ENCODE measurements at places on chromosomes 2 and 18. TPM values are rescaled to one million over a fixed set of nuclear protein-coding genes. Genes with fewer than 3 reads are reported as not detected.

Gene OTOF
- total RNA-seq: not detected

Gene LIMS3
- total RNA-seq: 0.90 TPM

Gene PRKAG3
- total RNA-seq: not detected

Gene KCNE4
- 5.8 TPM for total RNA-seq

Gene VIT
- total RNA-seq: 3.5 TPM

Gene SPP2
- total RNA-seq: not detected

Gene C2orf81
- 1.9 TPM for total RNA-seq

Gene RAX
- total RNA-seq: not detected

Gene TAF4B
- total RNA-seq: 4.1 TPM

Gene SP140
- total RNA-seq: 4.9 TPM

Gene WNT6
- total RNA-seq: 0.41 TPM

Gene AMER3
- 0.16 TPM for total RNA-seq

Gene ABHD3
- 150 TPM for total RNA-seq

Gene HDAC4
- 147 TPM for total RNA-seq

Gene CPO
- 0.32 TPM for total RNA-seq

GRCh38 chr2:231189571-231190495 is 8.6 kb upstream of the ARMC9 start:
- no peak for DNase-seq

DNA sequence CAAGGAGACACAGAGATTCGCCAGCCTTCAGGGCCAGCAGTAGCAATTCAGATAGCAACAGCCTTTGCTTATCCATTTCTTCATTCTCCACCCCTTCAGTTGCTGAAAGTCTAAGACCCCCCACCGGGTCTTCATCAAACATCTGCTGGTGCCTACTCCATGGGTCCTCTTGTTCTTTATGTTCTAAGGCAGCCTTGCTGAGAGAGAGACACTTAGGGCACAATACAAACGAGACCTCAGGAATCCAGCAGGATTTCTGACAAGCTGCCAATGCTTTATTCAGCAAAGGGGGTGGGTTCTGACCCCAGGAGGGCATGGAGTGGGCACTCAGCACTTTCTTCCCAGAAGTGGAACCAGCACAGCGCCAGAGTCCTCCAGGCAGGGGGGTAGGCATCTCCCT is 36.2 kb upstream of the CNGA3 start:
- no peak for DNase-seq

- DNase-seq: peak; percentile 60
These were observed 1.2 kb upstream of the CABLES1 start for GRCh38 chr18:23133860-23134779.

GRCh38 chr2:2795438-2796091 is 464.5 kb upstream of the MYT1L start:
- DNase-seq: no peak

GRCh38 chr18:24659827-24660720 is 199.6 kb downstream of the HRH4 start:
- DNase-seq: peak; percentile 26

- peak; percentile 48 for DNase-seq
These were observed 134.0 kb downstream of the HDAC4 start for GRCh38 chr2:239266779-239267287.

DNA sequence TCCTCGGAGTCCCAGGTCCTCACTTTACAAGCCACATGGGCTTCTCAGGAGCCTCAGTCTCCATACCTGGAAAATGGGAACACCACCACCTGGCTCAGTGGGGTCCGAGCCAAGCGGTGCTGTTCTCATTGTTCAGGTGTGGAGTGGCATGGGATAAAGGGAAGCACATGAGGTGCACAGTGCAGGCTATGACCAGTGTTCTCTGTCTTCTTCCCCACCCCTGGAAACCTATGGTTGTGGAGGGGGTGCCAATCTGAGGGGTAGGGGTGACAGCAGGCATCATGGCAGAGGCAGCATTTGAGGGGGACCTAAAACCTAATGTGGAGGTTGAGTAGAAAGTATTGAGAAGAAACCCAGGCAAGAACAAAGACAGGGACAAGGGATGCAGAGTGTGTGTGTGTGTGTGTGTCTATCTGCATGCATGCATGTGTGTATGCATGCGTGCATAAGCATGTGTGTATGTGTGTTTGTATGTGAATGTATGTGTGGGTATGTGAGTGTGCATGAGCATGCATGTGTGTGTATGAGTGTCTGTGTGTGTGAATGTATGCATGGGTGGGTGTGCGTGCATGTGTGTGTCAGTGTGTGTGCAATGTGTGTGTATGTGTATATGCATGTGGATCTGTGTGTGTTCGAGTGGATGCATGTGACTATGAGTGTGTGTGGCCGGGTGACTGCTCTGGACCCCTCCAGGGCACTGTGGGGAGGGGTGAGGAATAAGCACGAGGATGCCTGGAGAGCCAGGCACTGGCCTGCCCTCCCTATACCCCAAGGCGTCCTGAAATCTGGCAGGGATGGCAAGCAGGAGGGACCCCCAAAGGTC is 4.0 kb downstream of the KIF1A start:
- no peak for DNase-seq

DNA sequence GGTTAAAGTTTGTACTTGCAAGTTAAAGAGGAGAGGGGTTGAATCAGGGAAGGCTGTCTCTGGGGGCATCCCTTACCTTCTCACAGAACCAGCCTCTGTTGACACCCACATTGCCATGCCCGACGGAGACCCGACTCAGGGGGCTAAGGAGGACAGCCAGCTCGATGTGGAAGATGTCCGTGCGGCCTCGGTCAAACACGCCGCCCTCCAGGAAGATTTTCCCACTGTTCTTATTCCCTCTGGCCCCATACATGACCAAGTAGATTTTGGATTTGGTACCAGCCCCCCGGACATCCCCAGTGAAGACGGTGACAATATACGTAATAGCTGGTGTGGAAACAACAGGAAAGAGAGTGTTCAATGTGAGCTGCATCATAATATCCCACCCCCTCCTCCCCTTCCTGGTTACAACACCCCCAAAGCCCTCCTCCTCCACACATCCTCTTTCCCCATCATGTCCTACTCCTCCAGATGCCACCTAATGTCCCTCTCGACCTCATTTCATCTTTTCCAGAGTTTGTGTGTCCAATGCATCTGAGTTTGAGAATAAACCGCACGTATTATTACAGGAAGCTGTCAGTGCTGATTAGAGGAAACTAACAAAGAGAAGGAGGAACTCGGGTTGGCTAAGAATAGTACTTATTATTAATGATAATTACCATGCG is 55.7 kb downstream of the LOXHD1 start:
- no peak for DNase-seq

DNA sequence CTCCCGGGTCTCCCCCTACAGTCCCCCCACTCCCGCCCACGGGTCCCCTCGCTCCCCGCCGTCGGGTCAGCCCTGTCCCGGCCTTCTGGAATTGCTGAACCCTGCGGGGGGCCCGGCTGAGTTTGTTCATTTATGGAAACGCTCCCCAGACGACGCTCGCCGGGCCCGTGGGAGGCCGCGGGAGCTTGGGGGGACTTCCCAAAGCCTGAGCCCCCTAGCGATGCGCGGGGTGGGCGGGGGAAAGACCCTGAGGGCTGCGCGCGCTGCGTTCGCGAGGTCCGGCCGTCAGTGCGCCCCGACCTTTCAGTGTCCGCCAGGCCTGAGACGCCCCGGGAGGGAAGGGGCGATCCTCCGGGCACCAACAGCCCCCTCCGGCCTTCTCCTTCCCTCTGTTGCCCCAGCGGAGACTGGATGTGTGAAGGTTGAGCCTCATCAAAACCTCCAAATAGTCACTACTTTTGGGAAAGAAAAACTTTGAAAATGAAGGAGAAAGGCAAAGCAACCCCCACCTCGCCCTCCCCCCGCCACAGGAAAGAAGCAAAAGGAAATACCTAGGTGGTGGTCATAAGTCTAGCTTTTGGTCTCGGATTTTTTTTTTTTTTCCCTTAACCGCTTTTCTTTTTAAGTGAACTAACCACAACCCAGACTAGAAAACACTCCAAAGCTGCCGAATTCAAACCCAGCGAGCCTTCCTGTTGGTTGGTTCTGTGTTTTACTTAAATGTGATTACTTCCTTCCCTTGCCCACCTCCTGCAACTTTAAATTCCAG is 509 bp upstream of the CYS1 start:
- peak; percentile 41 for DNase-seq

- DNase-seq: no peak
These were observed 106.6 kb upstream of the MSH6 start for GRCh38 chr2:47676261-47676926.

- no peak for DNase-seq
These were observed 94.7 kb upstream of the CWC22 start for GRCh38 chr2:180101846-180102245.

- no peak for DNase-seq
These were observed 61.2 kb upstream of the SPP2 start for GRCh38 chr2:233989221-233989858.

GRCh38 chr2:12419803-12420202 is 296.9 kb upstream of the TRIB2 start:
- DNase-seq: no peak

All from mucosa of descending colon (tissue), 3 donors.